ENCODE measurements at places on chromosomes 2 and 18.

DNA sequence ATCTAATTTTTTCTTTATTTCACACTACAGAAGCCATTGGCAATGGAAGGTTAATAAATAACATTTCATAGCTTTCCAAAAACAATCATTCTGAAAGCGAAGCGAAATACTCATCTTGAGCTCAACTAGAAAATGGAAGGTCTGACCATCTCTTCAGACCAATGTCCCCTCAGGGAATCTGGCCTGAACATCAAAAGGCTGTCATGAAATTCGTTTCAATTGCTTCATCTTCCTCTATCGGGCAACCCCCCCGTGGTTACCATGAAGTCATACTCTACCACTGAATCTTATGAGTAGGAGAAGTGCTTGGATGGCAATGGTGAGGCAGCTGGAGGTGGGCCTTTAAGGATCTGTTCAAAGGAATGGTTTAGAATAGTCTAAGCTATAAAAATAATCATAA, 22.9 kb upstream of the CYTIP start:
- no peak for DNase-seq

DNA sequence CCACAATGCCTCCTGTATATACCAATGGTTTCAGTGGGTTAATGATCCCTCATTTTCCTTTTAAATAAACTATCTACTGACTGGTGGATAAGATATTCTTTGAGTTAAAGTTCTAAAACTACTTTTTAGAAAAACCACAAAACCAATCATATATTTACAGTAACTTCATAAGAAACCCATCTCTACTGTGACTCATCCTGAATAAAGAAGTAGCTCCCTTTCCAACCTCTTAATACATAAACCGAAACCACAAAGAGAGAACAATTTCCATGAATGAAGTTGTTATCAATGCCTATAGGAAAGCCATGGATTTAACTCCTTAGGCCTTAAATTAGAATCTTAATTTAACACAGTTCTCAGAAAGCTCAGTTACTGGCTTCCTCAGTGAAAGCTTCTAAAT, 227.0 kb upstream of the SMAD7 start:
- no peak for DNase-seq

- no peak for DNase-seq
Measured at GRCh38 chr2:35822716-35823115, 532.9 kb upstream of the CRIM1 start.

GRCh38 chr2:47602996-47603395, 179.9 kb upstream of the MSH6 start:
- DNase-seq = no peak

GRCh38 chr2:162480067-162480466, 136.1 kb downstream of the GCA start:
- DNase-seq = no peak

GRCh38 chr2:119289093-119289492, 65.5 kb downstream of the STEAP3 start:
- no peak for DNase-seq

DNA sequence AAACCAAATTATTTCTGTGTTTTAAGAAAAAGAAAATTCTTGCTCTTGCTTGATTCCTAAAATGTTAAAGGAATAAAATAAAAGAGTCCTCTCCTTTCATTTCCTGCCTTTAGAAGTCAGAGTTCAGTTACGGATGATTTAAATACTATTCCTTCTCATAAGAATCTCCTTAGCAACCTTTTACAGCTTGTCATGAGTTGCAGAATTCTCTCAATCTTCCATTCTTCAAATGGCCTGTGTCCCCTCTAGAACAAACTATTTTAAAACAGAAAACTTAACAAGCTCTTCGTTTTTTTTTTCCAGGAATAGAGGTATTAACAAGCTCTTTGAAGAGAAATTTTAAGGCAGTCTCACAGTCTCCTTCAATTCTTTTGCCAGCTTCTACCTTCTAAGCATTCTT, 42.2 kb downstream of the SPIRE1 start:
- no peak for DNase-seq
